ENCODE measurements at places on chromosomes 1 and 21. TPM values are rescaled to one million over a fixed set of nuclear protein-coding genes. Genes with fewer than 3 reads are reported as not detected.

DNA sequence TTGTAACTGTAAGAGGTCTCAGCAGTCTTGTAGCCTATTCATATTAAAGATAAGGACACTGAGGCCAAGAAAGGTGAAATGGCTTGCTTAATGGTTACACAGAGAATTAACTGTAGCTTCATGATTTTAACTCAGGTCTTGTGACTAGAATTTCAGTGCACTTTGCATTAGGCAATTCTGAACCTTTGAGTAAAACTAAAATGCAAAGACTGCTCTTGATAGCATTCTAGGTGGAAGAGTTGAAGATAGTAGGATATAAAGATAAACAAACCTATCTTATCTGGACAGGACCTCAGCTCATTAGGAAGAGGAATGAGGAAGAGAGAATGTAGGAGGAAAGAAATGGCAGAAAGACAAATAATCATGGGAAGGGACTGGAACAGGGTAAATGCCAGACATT, 68.6 kb upstream of the RGL1 start:
- no peaks in the 10 kb centered on the region for H3K36me3 ChIP-seq
- peaks cover 3% of the 10 kb centered on the region for H3K4me1 ChIP-seq
- no peak overlapping the region for H3K27ac ChIP-seq
- H3K4me3 ChIP-seq, result no peak overlapping the region

DNA sequence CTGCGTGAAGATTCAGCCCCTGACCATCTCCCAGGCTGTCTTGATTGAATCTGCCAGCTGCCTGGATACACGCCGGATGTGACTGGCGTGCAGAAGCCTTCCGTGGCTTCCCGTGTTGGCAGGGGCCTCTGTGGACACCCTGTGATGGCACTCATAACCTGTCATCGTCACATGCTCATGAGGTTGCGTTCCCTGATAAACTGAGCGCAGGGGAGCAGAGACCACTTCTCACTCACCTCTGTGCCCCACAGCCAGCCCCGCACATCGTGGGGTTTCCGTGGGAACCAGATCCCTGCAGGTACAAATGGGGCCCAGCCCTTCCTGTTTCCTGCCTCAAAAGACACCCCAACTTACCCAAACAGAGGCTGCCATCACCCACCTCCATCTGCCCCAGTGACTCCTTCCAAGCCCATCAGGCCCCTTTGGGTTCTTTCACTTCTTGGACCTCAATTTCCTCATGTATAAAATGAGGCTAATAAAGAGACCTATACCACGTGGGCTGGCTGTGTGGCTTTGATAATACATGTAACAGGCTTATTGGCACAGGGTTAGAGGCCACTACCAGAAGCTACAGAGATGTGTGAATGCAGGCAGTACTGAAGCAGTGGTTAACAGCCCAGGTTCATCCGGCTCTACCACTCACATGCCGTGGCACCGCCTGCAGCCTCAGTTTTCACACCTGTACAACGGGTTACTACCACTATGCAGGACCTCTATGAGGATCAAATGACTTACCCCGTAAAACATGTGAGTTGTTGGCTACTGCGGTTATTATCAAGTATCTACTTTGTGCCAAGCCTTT, 23.6 kb downstream of the HTR6 start:
- no peaks in the 10 kb centered on the region for H3K27me3 ChIP-seq
- peaks cover 52% of the 10 kb centered on the region for H3K36me3 ChIP-seq
- H3K4me1 ChIP-seq, result no peaks in the 10 kb centered on the region
- DNase-seq, result no peak
- no peak overlapping the region for H3K27ac ChIP-seq

GRCh38 chr1:230272557-230272956, 153.6 kb downstream of the PGBD5 start:
- DNase-seq, result peak; percentile 56
- peaks cover 35% of the 10 kb centered on the region for H3K4me1 ChIP-seq
- H3K4me3 ChIP-seq, result no peak overlapping the region
- H3K27me3 ChIP-seq, result no peaks in the 10 kb centered on the region
- H3K27ac ChIP-seq, result peak overlapping the region; percentile 83
- H3K36me3 ChIP-seq, result peaks cover 18% of the 10 kb centered on the region

DNA sequence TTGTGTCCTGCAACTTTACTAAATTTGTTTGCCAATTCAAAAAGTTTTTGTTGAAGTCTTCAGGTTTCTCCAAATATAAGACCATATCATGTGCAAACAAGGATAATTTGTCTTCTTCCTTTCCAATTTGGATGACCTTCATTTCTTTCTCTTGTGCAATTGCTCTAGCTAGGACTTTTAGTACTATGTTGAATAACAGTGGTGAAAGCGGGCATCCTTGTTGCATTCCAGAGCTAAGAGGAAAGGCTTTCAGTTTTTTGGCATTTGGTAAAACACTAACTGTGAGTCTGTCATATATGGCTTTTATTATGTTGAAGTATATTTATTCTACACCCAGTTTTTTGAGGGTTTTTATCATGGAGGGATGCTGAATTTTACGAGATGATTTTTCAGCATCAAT, 630.0 kb upstream of the ADGRL2 start:
- H3K36me3 ChIP-seq, result no peaks in the 10 kb centered on the region
- no peak overlapping the region for H3K27ac ChIP-seq
- no peak overlapping the region for H3K4me3 ChIP-seq

DNA sequence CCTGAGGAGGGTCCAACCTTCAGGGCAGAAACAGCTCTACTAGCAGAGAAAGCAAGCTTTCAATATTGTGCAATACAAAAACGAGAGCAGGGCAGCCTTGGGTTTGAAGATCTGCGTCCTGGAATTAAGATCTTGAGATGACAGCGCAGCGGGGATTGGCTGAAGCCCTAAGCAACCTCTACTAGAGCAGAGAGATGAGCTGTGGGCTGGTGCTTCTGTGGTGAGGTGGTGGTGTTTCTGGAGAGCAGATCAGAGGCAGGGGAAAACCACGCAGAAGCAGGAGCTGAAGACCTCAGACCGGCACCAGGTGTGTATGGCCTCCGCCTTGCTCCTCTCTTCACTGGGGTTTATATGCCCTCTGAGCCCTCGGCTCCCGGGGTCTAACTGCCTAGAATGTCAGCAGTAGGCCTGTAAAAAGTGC, 12.5 kb downstream of the TRAF3IP3 start:
- no peaks in the 10 kb centered on the region for H3K27me3 ChIP-seq
- H3K27ac ChIP-seq, result peak overlapping the region; percentile 76
- H3K4me1 ChIP-seq, result peaks cover 16% of the 10 kb centered on the region

DNA sequence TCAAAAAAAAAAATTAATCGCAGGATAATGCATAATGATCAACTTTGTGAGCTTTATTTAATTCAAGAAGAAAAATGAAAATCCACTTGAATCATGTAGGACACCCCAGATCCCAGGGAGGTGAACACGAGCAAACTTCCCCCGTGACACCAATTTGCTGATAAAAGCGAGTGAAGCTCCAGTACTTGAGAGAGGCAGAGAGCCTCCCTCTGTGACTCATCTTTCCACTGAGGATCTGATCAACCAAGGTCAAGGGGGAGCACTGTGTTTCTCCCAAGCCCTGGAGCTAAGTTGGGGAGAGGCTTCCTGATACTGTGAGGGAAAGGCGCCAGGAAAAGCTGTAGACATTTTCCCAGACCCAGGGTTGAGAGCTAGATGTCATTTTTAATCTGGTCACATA, 160.9 kb downstream of the SLC44A5 start:
- no peaks in the 10 kb centered on the region for H3K36me3 ChIP-seq
- no peak overlapping the region for H3K27ac ChIP-seq
- no peaks in the 10 kb centered on the region for H3K4me1 ChIP-seq

DNA sequence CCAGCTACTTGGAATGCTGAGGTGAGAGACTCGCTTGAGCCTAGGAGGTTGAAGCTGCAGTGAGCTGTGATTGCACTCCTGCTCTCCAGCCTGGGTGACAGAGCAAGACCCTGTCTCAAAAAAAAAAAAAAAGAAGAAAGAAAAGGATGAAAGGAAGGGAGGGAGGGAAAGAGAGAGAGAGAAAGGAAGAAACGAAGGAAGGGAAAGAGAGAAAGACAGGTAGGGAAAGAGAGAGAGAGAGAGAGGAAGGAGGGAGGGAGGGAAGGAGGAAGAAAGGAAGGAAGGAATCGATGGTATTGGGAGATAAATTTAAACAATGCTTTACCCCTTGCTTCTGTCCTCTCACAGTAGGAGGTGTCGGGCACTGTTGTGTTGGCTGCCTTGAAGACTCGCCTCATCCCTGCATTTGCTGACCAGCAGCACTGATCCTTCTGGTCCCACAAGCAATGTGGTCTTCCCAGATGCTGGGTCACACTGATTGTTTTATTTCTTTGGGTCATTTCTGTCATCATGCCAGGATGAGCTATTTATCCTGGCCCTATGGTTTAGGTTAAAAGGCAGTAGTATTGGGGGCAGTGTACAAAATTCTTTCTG, 30.9 kb downstream of the GPR137B start:
- no peaks in the 10 kb centered on the region for H3K27me3 ChIP-seq
- DNase-seq, result no peak
- H3K36me3 ChIP-seq, result no peaks in the 10 kb centered on the region
- H3K27ac ChIP-seq, result no peak overlapping the region

- H3K27ac ChIP-seq, result peak within 1 kb of the TSS; percentile 85
- H3K36me3 ChIP-seq, result no peaks in the 10 kb centered on the region
- H3K27me3 ChIP-seq, result no peaks in the 10 kb centered on the region
- DNase-seq, result peak; percentile 93
These were observed at the start of gene QSOX1 for GRCh38 chr1:180154325-180155181. TSS of gene QSOX1 (plus strand) at chr1:180154869. CDS start at chr1:180154908, 39 bp downstream.

GRCh38 chr1:182666706-182667105, 17.7 kb downstream of the RGS8 start:
- H3K4me1 ChIP-seq, result no peaks in the 10 kb centered on the region
- no peak overlapping the region for H3K4me3 ChIP-seq
- no peak for DNase-seq

GRCh38 chr1:169696273-169697100, 14.9 kb downstream of the SELL start:
- no peaks in the 10 kb centered on the region for H3K4me1 ChIP-seq
- H3K27me3 ChIP-seq, result no peaks in the 10 kb centered on the region
- H3K36me3 ChIP-seq, result no peaks in the 10 kb centered on the region
- no peak overlapping the region for H3K4me3 ChIP-seq
- DNase-seq, result no peak
- no peak overlapping the region for H3K27ac ChIP-seq

DNA sequence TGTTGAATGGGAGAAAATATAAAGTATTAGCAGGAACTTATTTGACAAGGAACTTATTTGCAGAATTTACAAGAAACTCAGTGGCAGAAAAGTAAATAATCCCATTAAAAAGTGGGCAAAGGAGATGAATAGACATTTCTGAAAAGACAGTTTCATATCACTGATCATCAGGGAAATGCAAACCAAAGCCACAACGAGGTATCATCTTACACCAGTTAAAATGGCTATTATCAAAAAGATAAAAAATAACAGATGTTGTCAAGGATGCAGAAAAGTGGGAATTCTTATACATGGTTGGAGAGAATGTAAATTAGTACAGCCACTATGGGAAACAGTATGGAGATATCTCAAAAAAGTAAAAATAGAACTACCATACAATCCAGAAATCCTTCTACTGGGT, 61.0 kb downstream of the SYT14 start:
- H3K27me3 ChIP-seq, result no peaks in the 10 kb centered on the region
- H3K36me3 ChIP-seq, result no peaks in the 10 kb centered on the region
- no peak overlapping the region for H3K4me3 ChIP-seq
- H3K27ac ChIP-seq, result no peak overlapping the region

DNA sequence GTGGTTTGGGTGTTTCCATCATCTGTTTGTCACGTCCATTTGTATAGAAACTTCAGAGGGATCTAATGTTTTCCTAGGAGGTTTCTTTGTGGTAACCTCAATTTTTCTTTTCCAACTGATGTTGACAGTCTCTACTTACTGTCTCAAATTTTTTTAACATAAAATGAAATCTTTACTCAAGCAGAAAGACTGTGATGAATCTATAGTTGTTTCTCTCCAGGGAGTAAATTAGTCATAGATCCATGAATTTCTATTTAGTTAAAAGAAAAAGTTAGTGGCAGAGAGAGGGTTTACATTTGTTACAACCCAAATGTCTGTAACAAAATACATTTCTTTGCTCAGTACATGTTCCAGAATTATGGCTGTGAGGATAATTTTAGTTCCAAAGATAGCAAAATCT, 161.6 kb downstream of the DISP1 start:
- no peak overlapping the region for H3K27ac ChIP-seq
- H3K4me1 ChIP-seq, result no peaks in the 10 kb centered on the region
- no peak overlapping the region for H3K4me3 ChIP-seq
- no peaks in the 10 kb centered on the region for H3K27me3 ChIP-seq
- H3K36me3 ChIP-seq, result no peaks in the 10 kb centered on the region

- H3K4me3 ChIP-seq, result no peak overlapping the region
- H3K36me3 ChIP-seq, result no peaks in the 10 kb centered on the region
- no peak overlapping the region for H3K27ac ChIP-seq
- no peaks in the 10 kb centered on the region for H3K27me3 ChIP-seq
These were observed 115.1 kb downstream of the SPATA6 start for GRCh38 chr1:48356901-48357300.

GRCh38 chr1:110615548-110616130, 9.5 kb upstream of the KCNA2 start:
- peak; percentile 73 for DNase-seq
- no peaks in the 10 kb centered on the region for H3K36me3 ChIP-seq
- H3K27me3 ChIP-seq, result no peaks in the 10 kb centered on the region
- H3K4me1 ChIP-seq, result peaks cover 4% of the 10 kb centered on the region
- no peak overlapping the region for H3K4me3 ChIP-seq
- H3K27ac ChIP-seq, result no peak overlapping the region

DNA sequence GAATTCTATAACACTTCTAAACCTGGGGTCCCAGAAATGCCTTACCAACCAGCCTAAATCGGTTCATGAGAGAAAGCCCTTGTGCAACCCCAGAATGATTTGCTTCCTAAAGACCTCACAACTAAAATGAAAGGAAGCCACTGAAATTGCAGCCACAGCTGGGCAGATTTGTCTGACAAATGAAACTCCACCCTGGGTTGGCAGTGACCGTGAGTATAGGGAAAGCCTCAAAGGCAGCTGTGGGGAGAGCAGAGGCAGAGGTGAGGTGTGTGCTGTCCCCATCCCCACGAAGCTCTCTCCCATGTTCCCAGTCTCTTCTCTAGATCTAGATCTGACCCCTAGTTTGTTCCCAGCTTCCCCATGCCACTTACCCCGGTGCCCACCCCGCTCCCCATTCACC, 23.1 kb downstream of the RHBDL2 start:
- no peaks in the 10 kb centered on the region for H3K4me1 ChIP-seq
- no peak overlapping the region for H3K4me3 ChIP-seq
- H3K36me3 ChIP-seq, result no peaks in the 10 kb centered on the region
- no peak for DNase-seq

GRCh38 chr1:62727656-62728407, 39.6 kb upstream of the DOCK7 start:
- no peaks in the 10 kb centered on the region for H3K27me3 ChIP-seq
- H3K36me3 ChIP-seq, result no peaks in the 10 kb centered on the region
- DNase-seq, result no peak
- H3K27ac ChIP-seq, result peak overlapping the region; percentile 29
- no peak overlapping the region for H3K4me3 ChIP-seq
- H3K4me1 ChIP-seq, result peaks cover 16% of the 10 kb centered on the region

- no peak overlapping the region for H3K27ac ChIP-seq
- H3K4me1 ChIP-seq, result no peaks in the 10 kb centered on the region
- H3K36me3 ChIP-seq, result no peaks in the 10 kb centered on the region
- H3K4me3 ChIP-seq, result no peak overlapping the region
- no peak for DNase-seq
- H3K27me3 ChIP-seq, result no peaks in the 10 kb centered on the region
These were observed 2.5 kb upstream of the LMO4 start for GRCh38 chr1:87325982-87326738.

The SLAMF8 gene
- 6.7 TPM for total RNA-seq

The MAN1C1 gene
- 14.3 TPM for total RNA-seq

The NCAM2 gene
- 7.2 TPM for total RNA-seq

The TNFRSF25 gene
- total RNA-seq, result 18.0 TPM

The WNT4 gene
- not detected for total RNA-seq

All from ascending aorta (tissue), 2 donors.